Stimulated activated CD8-positive, alpha-beta memory T cell treated with anti-CD3 and anti-CD28 coated beads, Interleukin-4, amount 100 ng/mL, for 24 hours (primary cell): ENCODE measurements at places on chromosomes 16 and 17.

DNA sequence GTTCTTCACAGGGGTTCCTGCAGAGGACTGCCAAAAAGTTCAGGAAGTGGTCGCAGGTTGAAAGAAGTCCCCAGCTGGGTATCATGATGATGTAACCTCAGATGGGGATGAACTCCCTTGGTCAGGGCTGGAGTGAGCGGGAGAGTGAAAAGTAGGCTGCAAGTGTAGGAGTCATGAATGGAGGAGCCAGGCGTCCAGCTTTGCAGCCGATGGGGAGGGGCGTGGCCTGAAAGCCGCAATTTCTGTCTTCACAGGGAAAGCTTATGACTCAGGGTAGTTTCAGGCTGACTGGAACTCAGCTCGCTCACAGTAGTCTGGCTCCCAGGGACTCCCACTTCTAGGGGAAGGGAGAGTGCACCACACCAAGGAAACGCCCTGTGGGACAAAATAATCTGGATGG is 70.0 kb upstream of the HS3ST3A1 start:
- DNase-seq = no peak

GRCh38 chr16:59170099-59170712 is 436.1 kb upstream of the GOT2 start:
- no peak for DNase-seq

DNA sequence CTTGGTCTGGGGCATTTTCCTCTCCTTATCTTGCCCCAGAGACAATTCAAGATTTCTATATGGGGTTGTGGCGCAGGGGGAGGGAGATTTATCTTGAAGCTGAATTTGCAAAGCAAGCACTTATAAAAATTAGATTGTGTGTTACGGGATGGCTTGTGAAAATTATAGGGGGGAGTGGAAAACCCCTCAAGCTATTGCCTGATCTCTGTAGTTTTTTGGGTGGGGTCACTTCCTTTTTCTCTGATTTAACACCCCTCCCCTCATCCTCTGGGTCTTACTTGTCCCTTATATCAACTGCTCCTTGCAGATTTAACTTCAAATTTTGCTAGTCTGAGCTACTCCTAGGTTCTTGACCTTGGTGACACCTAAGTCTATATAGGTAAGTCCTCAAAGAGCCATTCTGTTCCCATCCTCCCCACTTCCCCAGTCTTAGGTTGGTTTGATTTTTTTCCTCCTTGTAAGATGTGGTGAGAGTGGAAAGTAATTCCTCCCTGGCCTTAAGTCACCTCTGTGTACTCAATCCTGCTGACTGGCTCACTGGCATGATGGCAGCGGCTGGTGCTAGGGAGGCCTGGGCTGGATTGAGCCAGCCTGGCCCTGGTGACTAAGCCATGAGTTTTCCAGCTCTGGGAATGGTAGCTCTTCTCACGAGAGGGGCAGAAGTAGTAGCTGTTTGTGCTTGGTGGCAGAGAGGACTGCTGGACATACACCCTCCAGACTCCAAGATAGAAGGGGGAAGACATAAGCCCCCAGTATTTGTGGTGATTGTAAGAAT is 2.3 kb downstream of the ARL4D start:
- DNase-seq = no peak

DNA sequence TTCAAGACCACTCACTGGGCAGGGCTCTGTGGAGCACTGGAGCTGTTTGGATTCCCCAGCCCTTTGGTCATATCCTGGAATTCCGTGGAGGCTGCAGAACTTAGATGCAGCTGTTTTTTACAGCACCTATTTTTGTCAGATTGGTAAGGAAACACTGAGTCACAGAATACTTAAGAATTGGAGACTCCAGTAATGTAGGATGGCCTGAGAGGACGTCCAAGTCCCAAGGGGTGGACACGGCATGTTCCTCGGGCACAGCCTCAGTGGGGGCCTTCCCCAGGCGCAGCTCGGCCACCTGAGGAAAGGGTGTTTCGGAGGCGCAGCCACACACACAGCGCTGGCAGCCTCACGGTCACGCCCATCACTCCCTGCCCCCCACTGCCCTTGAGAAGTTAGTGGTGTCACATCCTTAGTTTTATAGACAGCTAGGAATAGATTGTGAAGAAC is 14.8 kb downstream of the PLD6 start:
- DNase-seq = no peak

- no peak for DNase-seq
Measured at GRCh38 chr17:5931616-5932015, 138.6 kb upstream of the WSCD1 start.

GRCh38 chr16:804193-805048 is 3.9 kb upstream of the GNG13 start:
- no peak for DNase-seq

GRCh38 chr16:89988951-89989350 is 30.3 kb downstream of the DBNDD1 start:
- no peak for DNase-seq

- no peak for DNase-seq
Measured at GRCh38 chr16:27066668-27067537, at the start of gene C16orf82. Gene C16orf82, plus strand, starts transcription at chr16:27066927.

DNA sequence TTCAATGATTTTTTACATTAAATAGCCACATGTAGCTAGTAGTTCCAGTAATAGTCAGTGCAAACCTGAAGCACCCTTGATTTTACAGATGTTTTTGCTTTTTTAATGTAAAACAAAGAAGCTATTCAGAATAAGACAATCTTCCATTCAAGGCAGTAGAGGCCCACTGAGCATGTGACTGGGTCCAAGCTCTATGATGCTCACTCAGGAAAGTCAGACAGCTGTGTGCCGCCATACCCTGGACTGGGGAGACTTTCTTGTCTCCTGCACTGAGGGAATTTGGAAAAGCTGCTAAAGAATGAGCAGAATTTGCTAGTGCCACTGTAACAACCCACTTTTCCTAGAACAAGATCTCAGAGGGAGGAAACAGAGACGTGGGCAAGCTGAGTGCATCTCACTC is 11.5 kb downstream of the CENPN start:
- no peak for DNase-seq

GRCh38 chr16:87656328-87656727 is 54.0 kb downstream of the JPH3 start:
- no peak for DNase-seq

DNA sequence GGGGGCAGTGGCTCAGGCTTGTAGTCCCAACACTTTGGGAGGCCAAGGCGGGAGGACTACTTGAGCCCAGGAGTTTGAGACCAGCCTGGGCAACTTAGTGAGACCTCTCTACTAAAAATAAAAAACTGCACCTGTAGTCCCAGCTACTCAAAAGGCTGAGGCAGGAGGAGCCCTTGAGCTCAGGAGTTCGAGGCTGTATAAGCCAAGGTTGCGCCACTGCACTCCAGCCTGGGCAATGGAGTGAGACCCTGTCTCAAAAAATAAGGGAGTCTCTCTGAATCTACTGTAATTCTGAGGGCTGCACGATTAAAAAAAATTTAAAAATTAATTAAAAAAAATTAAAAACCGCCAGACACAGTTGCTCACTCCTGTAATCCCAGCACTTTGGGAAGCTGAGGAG is 3.9 kb downstream of the COIL start:
- no peak for DNase-seq

DNA sequence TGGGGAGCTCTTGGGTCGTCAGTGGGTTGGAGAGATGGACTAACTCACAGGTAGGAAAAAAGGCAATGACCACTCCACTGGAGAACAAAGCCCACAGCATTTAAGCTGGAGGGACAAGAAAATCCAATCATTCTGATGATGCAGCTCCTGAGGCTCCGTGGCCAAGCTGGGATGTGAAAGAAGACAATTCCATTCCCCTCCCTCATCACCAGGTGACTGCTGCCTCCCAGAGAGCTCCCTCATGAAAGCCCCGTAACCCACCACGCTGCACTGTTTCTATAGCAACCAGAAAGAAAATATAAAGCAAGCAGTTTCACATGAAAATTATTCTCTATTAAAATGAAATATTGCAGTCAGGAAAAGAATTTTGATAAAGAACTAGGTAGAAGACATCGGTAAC is 15.2 kb downstream of the ANKRD11 start:
- no peak for DNase-seq
